B cell (primary cell): ENCODE measurements at places on chromosomes 12 and 14.
A peak's percentile ranks its signal among the peaks of the same experiment; 100 is the strongest.

- peak; percentile 42 for DNase-seq
These were observed 187.2 kb upstream of the NEDD1 start for GRCh38 chr12:96719660-96720362.

- no peak for DNase-seq
These were observed 67.0 kb upstream of the SFSWAP start for GRCh38 chr12:131643631-131644452.

- DNase-seq, result peak; percentile 45
These were observed at the start of gene TBX3 for GRCh38 chr12:114684098-114684869. Gene TBX3 (minus strand): TSS chr12:114684175. CDS start chr12:114683200, 975 bp downstream.

- DNase-seq, result no peak
These were observed 197.4 kb upstream of the SLC38A2 start for GRCh38 chr12:46569826-46570439.

- DNase-seq, result no peak
These were observed 26.4 kb downstream of the TBC1D15 start for GRCh38 chr12:71865757-71866536.

DNA sequence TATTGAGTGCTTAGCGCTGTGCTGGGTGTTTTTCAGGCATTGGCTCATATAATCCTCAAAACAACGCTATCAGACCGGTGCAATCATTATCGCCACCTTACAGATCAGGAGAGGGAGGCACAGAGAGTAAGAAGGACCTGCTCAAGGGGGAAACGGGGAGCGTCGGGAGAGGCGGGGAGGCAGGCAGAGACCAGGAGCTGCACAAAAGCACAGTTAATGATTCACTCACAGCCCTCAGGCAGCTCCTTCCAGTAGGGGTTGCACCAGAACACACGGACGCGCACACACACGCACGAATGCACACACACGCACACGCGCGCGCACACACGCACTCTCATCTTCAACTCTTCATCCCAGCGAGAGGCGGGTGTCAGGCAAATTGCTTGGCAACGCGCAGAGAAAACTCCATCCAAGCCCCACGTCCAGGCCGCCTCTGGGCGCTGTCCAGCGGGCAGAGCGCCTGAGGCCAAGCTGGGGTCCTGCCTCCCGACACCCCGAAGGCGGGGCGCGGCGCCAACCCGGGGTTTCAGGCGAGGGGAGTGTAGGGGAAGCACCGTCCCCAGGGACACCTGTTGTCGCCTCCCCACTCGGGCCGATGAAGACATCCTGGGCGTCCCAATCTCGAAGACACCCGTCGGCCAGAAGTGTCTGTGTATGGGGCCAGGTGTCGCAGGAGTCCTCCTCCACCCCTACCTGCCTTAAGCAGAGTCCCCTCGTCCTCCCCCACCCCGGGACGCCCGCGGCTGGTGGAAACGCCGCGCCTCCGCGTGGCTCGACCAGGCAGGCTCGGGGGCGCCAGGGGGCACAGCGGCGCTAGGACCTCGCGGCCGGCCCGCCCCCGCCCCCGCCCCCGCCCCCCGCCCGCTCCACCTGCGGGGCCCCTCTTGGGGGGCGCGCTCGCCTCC lies 35.5 kb upstream of the STON2 start:
- peak; percentile 49 for DNase-seq

DNA sequence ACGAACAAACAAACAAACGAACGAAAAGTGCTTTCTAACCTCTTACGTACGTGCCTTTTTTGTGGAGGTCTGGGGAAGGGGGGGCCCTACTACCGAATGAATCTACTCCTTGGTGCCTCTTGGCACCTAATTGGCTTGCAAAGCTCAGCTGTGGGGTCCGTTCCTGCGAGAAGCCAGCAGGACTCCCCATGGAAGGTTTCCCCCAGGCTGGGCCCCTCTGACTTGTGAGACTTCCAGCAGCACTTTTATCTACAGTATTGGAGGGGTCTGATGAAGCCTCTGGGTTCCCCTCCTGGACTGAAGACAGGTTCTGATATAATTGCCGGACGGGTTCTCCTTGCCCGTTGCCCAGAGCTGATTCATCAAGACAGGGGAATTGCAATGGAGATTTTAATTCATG lies 1.2 kb upstream of the TMEM106C start:
- DNase-seq, result no peak
